ENCODE measurements at places on chromosomes 4 and X.

GRCh38 chr4:53899586-53900270 is 164.7 kb downstream of the CHIC2 start:
- DNase-seq, result no peak

- DNase-seq, result no peak
Measured at GRCh38 chr4:72531768-72532290, 37.2 kb downstream of the ADAMTS3 start.

GRCh38 chr4:155966171-155966570 is 12.5 kb upstream of the CTSO start:
- DNase-seq, result no peak

DNA sequence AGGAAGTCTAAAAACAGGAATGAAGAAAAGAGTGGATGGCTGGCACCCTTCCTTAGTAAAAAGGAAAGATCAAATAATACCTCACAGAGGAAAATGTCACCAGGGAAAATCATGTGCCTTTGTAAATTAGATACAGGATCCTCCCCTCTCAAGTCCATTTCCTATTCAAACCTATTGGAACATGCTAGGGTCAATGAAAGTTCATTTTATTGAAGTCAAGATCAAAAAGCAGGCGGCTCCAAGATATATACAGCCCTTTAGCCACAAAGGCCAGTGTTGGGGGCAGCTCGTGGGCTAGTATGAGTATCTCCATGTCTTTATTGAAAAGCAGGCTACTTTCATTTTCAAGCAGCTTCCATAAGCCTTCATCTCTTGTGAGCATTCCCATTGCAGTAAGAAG is 141.1 kb downstream of the QDPR start:
- no peak for DNase-seq

- no peak for DNase-seq
Measured at GRCh38 chrX:114717921-114718320, 134.0 kb downstream of the HTR2C start.

DNA sequence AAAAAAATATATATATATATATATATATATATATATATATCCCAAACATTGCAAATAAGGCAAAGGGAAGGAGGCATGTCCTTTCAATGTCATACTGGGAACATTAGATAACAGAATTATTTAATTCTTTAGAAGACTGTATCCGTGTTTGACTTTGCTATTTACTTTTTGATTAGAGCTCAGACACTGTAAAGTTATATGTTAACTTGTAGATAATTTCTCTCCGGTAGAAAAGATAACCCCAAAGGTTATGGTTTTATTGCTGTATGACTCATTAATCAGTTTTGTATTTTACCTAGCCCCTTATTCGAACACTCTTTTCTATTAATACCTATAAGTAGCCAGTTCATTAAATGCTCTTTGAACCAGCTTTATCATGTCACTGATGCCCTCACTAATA is 150.6 kb upstream of the DUSP21 start:
- no peak for DNase-seq

All from EL (cell line).